Dermis lymphatic vessel endothelial cell (primary cell): ENCODE measurements at places on chromosomes 1 and 21. TPM values are rescaled to one million over a fixed set of nuclear protein-coding genes. Genes with fewer than 3 reads are reported as not detected.

Gene AGT
- under 0.01 TPM in 1 of 2 replicates, not detected in the other for total RNA-seq

Gene FPGT
- total RNA-seq = 12.6 and 16.3 TPM in 2 replicates

Gene VCAM1
- 0.26 and 0.43 TPM in 2 replicates for total RNA-seq

Gene TMEM82
- total RNA-seq = not detected in 2 replicates

Gene SCNM1
- total RNA-seq = 15.5 and 18.8 TPM in 2 replicates

Gene NCAM2
- total RNA-seq = under 0.01 and 0.09 TPM in 2 replicates
